Kidney tubule cell (primary cell): ENCODE measurements at places on chromosomes 3 and 15.

- no peak for DNase-seq
These were observed 322.6 kb upstream of the TLE3 start for GRCh38 chr15:70420086-70420947.

- peak; percentile 16 for DNase-seq
These were observed 48.5 kb downstream of the TJP1 start for GRCh38 chr15:29773816-29774215.

DNA sequence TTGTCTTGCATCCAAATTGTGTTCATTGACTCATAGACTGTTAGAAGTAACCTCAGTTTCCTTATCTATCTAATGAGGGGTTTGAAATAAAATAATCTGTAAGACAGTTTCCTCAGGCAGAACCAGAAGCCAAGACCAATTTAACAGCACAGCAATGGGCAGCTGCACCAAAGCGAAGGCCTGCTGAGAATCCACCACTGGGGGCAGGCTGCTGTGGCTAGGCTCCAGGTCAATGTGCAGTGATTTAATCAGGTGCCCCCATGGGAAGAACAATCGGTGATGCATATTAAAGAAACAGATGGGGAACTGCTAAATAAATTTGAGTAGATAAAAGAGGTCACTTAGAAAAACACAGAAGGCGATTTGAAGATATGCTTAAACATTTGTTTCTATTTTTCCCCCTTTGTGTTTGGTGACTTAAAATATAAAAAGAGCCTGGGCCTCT lies 28.0 kb upstream of the TMOD3 start:
- peak; percentile 52 for DNase-seq

GRCh38 chr3:124601190-124601589 lies 129.1 kb upstream of the UMPS start:
- DNase-seq: peak; percentile 39

- peak; percentile 75 for DNase-seq
These were observed 4.8 kb upstream of the BCL6 start for GRCh38 chr3:187750006-187750512.

DNA sequence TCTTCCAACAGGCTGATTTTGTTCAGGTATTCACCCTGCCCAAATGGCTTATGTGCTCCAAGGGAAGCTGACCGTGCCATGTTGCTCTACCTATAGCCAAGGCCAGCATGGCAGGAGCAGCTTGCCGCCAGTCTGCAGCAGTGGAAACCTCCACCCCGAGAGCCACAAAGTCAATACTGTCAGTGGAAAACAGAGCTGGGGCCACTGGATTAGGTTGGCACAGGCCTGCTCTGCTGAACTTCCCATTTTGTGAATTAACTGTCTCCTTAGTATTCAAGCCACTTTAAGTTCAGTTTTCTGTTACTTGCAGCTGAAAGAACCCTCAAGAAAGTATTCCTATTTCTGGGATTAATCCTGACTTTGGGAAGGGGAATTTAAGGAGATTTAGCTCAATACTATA lies 63.8 kb upstream of the XCR1 start:
- no peak for DNase-seq

GRCh38 chr3:121698901-121699300 lies 38.2 kb upstream of the HCLS1 start:
- no peak for DNase-seq

DNA sequence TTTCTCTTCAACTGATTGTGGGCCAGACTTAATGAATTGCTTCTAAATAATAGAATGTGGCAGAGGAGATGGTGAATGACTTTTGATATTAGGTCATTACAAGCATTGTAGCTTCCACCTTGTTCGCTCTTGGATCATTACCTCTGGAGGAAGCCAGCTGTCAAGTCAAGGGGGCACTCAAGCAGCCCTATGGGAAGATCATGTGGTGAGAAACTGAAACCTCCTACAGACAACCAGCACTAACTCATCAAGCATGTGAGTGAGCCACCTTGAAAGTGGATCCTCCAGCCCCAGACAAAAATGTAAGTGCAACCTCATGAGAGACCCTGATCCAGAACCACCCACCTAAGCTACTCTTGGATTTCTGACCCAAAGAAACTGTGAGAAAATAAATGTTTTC lies 109.8 kb upstream of the TBC1D5 start:
- DNase-seq: peak; percentile 7

DNA sequence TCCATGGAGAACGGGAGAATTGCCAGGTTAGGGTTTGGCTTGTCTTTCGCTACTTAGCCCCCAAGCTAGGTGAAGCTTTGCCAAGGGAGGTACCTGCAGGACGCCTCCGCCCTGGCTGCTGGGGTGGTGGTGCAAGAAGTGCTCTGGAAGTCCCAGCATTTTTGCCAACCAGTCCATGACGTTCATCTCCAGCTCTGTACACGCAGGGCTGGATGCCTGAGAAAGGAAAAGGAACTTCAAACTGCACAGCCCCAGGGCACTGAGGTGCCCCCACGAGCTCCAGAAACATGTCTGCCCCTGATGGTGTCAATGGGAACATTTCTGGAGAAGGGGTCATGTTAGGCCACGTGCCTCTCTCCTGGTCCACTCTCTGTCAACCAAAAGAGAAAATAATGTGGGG lies 8.2 kb downstream of the HDC start:
- no peak for DNase-seq

DNA sequence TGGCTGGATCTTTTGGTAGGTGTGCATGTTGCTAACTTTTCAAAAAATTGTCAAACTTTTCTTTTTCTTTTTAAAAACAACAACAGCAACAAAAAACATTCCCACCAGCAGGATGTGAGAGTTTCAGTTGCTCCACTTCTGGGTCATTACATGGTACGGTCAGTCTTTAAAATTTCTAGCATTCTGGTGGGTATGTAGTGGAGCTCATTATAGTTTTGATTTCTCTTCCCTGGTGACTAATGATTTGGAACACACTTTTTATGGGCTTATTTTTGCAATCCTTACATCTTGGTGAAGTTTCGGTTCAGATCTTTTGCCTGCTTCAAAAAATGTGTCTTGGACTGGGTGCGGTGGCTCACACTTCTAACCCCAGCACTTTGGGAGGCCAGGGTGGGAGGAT lies 19.3 kb downstream of the ATP1B3 start:
- no peak for DNase-seq

DNA sequence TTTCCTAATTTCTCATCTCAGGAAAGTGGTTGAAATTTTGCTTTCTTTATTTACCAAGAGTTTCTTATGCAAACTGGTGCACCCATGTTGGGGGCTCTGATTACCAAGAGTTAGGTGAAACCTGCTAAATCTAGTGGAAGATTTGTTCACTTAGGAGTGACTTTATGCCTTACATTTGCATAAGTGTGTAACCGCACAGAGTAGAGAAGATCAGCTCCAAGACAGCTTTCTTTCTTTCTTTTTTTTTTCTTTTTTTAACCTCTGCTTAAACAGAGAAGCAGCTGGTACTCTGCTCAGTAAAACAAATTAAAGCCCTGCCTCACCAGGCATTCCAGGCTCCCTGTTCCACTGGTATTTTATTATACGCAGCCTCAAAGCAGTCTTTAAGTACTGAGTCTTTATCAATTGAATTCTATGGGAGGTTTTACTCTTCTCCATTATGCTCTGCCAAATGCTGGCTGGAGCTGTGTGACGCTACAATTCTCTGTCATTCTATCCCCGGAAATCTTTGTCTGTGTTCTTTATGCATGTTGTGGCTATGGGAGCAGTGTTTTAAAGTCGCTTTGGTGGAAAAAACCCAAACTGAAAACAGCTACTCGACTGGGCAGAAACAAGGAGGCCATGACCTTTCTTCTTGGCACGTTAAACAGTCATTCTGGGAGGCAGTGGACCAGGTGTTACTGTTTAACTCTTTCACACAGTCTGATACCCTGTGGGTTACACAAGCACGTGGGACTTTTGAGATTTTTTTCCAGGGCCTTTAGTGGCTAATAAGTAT lies 55.2 kb upstream of the GBE1 start:
- peak; percentile 79 for DNase-seq

DNA sequence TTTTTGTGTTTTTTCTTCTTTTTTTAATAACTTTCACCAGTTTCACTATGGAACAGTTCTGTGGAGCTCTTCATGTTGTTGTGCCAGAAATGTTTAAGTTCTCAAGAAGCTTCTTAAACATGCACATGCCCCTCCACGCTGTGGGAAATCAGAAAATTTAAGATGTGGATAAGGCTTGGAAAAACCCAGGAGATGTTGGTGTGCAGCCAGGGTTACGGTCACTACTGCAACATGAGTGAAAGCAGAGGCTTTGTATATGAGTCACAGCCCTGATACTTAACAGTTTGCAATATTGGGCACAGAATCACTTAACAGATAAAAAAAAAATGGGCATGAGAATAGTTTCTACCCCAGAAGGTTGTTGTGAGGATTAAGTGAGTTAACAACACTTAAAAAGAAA lies 399.9 kb downstream of the LRTM1 start:
- peak; percentile 66 for DNase-seq

DNA sequence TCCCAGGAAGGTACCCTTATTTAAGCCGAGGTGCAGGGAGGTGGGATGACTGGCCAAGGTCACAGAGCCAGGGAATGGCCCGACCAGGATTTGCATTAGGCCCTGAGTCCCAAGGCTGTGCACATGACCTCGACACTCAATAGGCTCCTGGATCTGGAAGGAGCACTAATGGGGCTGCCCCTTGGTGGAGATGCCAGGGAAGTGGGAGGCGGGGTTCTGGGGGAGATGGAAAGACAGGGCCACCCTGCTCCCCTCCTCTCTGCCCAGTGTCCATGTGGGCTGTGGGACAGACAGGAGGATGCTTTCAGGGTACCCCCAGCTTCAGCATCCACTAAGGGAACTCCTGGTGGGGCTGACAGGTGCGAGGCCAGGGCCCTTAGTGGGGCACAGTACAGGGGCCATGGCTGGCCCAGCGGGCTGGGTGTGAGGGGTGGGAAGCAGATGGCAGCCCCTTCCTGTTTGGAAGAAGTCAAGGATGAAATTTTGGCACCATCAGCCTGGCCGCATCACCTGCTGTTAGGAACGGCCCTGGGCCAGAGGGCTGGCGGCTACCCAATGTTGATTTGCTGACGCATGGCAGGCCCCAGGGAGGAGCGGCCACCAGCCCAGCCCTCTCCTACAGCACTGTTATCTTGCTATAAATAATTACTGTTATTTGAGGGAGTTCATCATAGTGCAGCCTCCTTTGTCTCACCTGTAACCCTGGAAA lies 37.3 kb downstream of the ATP2B2 start:
- no peak for DNase-seq

DNA sequence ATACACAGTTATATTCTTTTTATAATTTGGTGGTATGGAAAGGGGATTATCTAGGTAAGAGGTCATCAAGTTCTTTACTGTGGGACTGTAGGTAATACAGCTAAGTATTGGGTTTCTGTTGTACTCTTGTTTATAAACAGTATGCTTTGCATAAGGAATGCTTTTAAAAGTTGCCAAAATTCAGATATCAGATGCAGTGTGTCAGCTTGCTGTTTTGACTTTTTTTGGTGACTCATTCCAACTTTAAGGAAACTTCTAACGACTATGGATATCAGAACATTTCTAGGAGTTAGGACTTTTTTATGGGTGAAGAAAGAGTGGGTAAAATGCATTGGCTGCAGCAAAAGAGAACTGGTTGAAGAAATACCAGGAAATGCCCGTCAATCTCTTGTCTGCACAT lies 2.8 kb downstream of the SCAANT1 start:
- DNase-seq: no peak

- no peak for DNase-seq
These were observed 73.2 kb downstream of the TMEM44 start for GRCh38 chr3:194560047-194560446.

- DNase-seq: peak; percentile 96
These were observed 46.1 kb downstream of the C2CD4A start for GRCh38 chr15:62112616-62113593.

- peak; percentile 25 for DNase-seq
These were observed 71.6 kb upstream of the ACP3 start for GRCh38 chr3:132245552-132246142.

GRCh38 chr3:23481616-23482278 lies 278.6 kb downstream of the UBE2E2 start:
- DNase-seq: peak; percentile 24

- DNase-seq: no peak
These were observed 41.2 kb downstream of the CCPG1 start for GRCh38 chr15:55366981-55367380.

DNA sequence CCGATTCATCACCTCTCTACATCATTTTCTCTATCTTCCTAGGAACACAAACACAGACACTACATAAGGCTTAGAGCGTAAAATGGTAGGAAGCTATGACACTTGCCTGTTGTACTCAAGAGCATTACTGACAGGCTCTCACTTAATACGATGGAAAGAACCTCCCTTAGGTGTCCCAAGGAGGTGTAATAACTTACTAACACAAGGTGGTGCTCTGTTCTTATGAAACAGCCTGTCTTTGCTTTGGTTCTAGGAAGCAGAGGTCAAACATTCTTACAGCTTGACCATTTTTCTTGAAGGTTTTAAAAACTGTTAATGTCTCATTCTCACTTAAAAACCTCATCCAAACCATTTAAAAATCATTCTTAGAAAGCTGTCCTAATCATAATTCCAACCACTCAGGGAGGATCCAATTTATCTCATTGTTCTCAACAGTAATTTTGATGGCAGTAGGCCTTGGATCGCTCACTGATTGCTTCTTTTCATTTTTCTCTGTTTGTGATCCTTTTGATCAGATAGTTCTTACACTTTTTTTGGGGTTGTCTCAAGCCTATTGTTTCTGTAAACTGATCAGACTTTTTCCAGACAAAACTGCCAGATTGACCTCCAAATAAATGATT lies 317.8 kb upstream of the AGTR1 start:
- DNase-seq: peak; percentile 60

DNA sequence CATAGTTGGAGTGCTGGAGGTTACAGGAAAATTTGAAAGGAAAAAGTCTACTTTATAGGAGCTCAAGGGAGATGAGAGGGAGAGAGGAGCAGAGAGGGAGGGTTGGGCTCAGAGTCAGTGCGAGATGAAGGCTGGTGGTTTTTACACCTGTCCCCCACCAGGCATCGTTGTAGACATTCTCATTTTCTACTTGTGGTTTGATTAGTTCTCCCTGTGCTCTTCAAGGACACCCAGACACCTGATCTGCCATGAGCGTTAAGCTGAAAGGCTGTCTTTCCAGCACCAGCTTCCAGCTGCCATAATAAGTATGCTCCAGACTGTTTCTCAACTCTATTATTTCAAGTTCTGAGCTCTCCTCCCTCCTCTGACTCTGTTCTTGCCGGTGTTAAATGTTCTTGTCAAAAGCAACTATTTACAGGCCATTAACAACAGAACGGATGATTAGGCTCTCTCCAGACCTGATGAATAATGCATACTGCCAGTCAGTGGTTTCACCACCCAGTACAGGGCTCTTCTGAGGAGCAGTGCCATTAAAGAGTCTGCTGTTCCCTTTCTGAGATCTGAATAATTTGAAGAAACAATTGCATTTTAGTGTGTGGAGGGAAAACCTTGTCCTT lies 514.6 kb upstream of the MCTP2 start:
- DNase-seq: no peak

DNA sequence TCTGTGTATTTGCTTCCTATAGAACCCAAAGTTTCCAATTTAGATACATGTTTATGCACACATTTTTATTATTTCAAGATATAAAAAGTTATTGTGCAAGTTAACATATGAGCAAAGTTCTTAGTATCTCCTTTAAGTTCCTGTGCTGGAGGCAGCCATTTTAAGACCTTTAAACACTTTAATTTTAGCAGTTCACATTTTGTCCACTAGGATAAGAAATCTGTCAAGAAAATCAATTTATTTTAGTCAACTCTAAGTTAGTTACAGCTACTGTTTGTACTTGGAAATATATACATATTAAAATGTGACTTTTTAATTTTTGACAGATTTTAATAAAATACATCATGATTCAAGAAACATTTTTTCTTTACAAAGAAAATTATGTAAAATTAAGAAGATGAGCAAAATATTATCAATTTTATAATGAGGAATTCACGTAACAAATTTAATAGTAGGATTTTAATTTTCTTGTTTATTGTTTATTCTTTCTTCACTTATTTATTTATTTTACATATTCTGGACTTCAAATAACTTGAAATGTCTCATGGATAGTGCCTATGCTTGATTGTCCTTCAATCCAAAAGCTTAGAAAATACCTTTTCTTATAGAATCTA lies 402.6 kb upstream of the GBE1 start:
- peak; percentile 35 for DNase-seq
